ENCODE measurements at places on chromosomes 2 and 18. TPM values are rescaled to one million over a fixed set of nuclear protein-coding genes. Genes with fewer than 3 reads are reported as not detected.

The TOGARAM2 gene
- 0.28 TPM for total RNA-seq

- DNase-seq: no peak
- no peaks in the 10 kb centered on the region for H3K36me3 ChIP-seq
- no peak overlapping the region for H3K27ac ChIP-seq
- H3K27me3 ChIP-seq: no peaks in the 10 kb centered on the region
- no peak overlapping the region for H3K4me3 ChIP-seq
Measured at GRCh38 chr2:42519624-42520023, 25.8 kb upstream of the KCNG3 start.

DNA sequence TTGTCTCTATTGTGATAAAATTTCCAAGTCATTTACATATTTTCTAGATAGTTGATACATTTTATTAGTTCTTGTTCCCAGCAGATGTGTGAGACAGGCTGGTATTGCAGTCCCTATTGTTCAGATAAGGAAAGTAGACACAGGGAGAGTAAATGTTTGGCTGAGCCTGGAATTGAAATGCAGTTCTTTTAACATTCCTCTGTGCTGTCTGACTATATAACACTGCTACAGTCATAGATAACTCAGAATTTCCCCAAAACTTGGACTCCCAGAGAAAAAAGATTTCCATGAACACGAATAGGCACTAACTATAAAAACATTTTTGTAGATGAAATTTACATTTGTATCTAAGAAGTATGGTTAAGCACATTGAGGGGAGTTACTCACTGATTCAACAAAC is 71.4 kb downstream of the PLCL1 start:
- no peak overlapping the region for H3K4me3 ChIP-seq
- no peak for DNase-seq
- no peaks in the 10 kb centered on the region for H3K36me3 ChIP-seq
- H3K27ac ChIP-seq: no peak overlapping the region
- H3K27me3 ChIP-seq: no peaks in the 10 kb centered on the region

The FOXD4L1 gene
- total RNA-seq: 0.36 TPM

DNA sequence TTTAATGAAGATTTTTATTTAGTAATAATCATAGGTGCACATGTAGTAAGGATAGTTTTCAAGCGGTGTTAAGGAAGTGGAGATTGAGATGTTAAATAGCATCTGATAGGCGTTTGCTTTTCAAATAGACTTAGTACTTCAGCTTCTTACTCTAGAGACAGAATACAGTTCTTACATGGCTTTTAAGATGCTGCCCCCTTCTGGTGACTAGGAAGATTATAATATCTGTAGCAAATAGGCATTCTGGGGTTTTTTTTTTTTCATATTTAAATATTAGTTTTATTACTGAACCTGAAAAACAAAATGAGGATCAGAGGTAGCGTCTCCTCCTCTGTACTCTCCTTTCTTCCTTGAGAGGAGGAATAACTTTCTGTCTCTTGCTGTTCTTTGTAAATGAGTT is 100.2 kb downstream of the AGAP1 start:
- DNase-seq: no peak
- no peak overlapping the region for H3K4me3 ChIP-seq
- H3K27ac ChIP-seq: no peak overlapping the region
- H3K36me3 ChIP-seq: no peaks in the 10 kb centered on the region

The FIGN gene
- total RNA-seq: 4.6 TPM

The CNGA3 gene
- total RNA-seq: 3.6 TPM

- H3K4me3 ChIP-seq: no peak overlapping the region
- no peaks in the 10 kb centered on the region for H3K27me3 ChIP-seq
- no peak overlapping the region for H3K27ac ChIP-seq
- no peak for DNase-seq
- H3K36me3 ChIP-seq: no peaks in the 10 kb centered on the region
- H3K4me1 ChIP-seq: no peaks in the 10 kb centered on the region
Measured at GRCh38 chr2:42711896-42712295, 52.0 kb downstream of the OXER1 start.

DNA sequence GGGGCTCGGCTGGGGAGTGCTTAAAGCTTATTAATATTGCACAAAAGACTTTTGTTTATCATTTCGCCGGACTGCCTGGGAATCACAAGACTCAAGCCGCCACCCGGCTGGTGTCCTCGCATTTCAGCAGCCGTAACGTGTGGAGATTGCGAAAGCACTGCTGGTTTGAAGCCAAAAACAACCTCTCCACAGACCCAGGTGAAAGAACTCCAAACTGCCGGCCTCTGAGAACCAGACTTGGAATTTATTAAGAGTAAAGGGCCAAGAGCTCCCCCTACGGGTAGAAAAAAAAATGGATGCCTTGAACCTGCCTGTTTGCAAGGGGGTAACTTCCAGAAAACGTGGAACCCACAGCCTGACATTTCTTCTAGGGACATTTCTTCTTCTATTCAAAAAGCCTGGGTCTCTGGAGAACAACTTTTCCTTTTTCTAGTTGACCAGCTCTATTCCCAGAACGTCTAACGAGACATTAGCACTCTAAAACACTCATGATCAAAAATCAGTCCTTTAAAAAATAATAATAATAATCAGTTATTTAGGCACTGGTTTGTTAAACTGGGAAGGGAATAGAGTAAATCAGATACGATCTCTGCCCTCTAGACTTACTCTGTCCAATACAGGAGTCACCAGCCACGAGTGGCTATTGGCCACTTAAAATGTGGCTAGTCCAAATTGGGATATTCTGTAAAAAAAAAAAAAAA is 216.3 kb downstream of the C1D start:
- no peaks in the 10 kb centered on the region for H3K4me1 ChIP-seq
- peak; percentile 98 for DNase-seq

GRCh38 chr2:238600506-238601432 is 174.0 kb downstream of the ASB1 start:
- H3K4me3 ChIP-seq: no peak overlapping the region
- DNase-seq: no peak
- H3K36me3 ChIP-seq: no peaks in the 10 kb centered on the region
- peak overlapping the region; percentile 87 for H3K27ac ChIP-seq
- H3K27me3 ChIP-seq: no peaks in the 10 kb centered on the region
- H3K4me1 ChIP-seq: peaks cover 66% of the 10 kb centered on the region

DNA sequence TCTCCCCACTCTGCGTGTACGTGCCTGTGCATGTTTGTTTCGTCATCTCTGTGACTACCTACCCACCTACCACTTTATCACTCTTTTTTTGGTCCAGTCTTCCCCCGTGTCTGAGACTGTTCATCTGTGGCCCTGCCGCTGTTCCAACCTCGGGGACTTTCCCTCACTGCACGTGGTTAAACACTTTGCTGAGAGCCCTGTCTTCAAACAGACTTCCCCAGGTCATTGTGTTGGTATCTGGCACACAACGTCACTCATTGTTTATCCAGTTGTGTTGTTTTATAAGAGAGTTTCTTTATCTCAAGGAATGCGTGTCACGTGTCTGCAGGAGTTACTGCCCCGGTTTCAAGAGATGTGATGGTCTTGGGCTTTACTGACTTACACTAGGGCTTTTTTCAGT is 262.0 kb upstream of the RASGRP3 start:
- H3K36me3 ChIP-seq: no peaks in the 10 kb centered on the region
- peaks cover 75% of the 10 kb centered on the region for H3K4me1 ChIP-seq
- no peak overlapping the region for H3K4me3 ChIP-seq
- H3K27me3 ChIP-seq: no peaks in the 10 kb centered on the region

GRCh38 chr2:167294776-167295140 is 406.5 kb downstream of the XIRP2 start:
- H3K27ac ChIP-seq: peak overlapping the region; percentile 94
- no peak for DNase-seq
- peaks cover 3% of the 10 kb centered on the region for H3K27me3 ChIP-seq

DNA sequence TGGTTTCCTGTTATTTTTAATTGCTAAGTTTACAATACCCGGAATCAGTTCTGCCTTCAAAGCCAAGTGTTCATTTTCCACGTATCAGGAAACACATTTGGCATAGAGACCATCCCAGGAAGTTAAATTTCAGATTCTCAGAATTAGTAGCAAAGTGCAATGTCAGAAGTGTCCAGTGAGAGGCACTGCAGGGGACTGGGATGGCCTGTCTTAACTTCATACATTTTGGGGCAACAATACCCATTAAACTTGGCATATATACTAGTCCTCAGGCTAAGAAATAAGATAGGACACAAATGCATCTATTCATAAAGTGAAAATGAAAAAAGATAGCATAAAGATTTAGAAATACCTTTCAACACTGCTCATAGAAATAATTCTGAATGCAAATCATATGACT is 1.5 kb upstream of the IL1RL2 start:
- H3K27me3 ChIP-seq: no peaks in the 10 kb centered on the region
- H3K4me3 ChIP-seq: no peak overlapping the region
- no peak overlapping the region for H3K27ac ChIP-seq
- H3K36me3 ChIP-seq: no peaks in the 10 kb centered on the region
- no peak for DNase-seq
- H3K4me1 ChIP-seq: peaks cover 10% of the 10 kb centered on the region

The BUB1 gene
- 0.71 TPM for total RNA-seq

DNA sequence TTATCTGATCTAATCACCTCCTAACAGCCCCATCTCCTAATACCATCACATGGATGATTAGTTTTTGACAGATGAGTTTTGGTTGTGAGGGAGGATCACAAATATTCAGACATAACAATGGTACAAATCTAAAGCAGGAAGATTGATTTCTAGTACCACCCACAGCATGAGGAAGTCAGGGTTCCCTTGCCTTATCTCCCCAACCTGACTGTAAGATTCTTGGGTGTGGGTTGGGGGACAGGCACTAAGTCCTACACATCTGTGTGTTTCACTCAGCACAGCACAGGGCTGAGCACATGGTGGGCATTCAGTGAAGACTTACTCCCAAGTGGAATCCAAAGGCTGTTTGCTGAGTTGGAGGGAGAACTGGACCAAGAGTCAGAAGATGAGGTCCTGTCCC is 93.8 kb upstream of the CXCR4 start:
- H3K36me3 ChIP-seq: no peaks in the 10 kb centered on the region
- H3K27ac ChIP-seq: no peak overlapping the region
- no peak for DNase-seq
- H3K4me3 ChIP-seq: no peak overlapping the region

- H3K4me1 ChIP-seq: peaks cover 50% of the 10 kb centered on the region
- peak; percentile 77 for DNase-seq
- H3K27ac ChIP-seq: peak overlapping the region; percentile 67
- no peaks in the 10 kb centered on the region for H3K27me3 ChIP-seq
- no peaks in the 10 kb centered on the region for H3K36me3 ChIP-seq
- no peak overlapping the region for H3K4me3 ChIP-seq
Measured at GRCh38 chr2:45964223-45964841, 312.9 kb downstream of the PRKCE start.

The ANKRD62 gene
- total RNA-seq: not detected

The NLRC4 gene
- total RNA-seq: 1.7 TPM

DNA sequence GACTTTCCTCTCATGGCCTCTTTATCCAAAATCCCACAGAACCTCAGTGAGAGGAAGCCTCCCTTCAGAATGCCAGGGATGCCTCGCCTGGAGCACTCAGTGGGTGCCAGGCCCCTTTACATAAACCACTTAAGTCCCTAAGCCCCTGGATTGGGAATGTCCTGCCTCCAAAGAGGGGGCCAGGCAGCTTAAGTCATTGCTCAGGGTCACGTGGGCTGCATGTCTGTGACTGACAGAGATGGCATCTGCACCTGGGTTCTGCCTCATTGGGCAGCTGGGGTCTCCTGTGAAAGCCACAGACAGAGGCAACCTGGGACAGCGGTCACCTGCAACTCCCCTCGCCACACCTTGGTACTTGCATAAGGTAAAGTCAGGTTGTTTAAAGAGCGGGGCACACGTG is 93.5 kb downstream of the MYT1L start:
- H3K4me3 ChIP-seq: no peak overlapping the region
- no peaks in the 10 kb centered on the region for H3K4me1 ChIP-seq
- no peaks in the 10 kb centered on the region for H3K27me3 ChIP-seq

GRCh38 chr18:9869715-9870430 is 15.9 kb upstream of the TXNDC2 start:
- peaks cover 3% of the 10 kb centered on the region for H3K4me1 ChIP-seq
- no peaks in the 10 kb centered on the region for H3K27me3 ChIP-seq
- no peak for DNase-seq
- no peak overlapping the region for H3K4me3 ChIP-seq

The SULT1C4 gene
- total RNA-seq: 6.1 TPM

All from sigmoid colon (tissue), 7 donors.